Mucosa of gallbladder (tissue), 1 donor: ENCODE measurements at places on chromosomes 6 and 20. TPM values are rescaled to one million over a fixed set of nuclear protein-coding genes. Genes with fewer than 3 reads are reported as not detected.

DNA sequence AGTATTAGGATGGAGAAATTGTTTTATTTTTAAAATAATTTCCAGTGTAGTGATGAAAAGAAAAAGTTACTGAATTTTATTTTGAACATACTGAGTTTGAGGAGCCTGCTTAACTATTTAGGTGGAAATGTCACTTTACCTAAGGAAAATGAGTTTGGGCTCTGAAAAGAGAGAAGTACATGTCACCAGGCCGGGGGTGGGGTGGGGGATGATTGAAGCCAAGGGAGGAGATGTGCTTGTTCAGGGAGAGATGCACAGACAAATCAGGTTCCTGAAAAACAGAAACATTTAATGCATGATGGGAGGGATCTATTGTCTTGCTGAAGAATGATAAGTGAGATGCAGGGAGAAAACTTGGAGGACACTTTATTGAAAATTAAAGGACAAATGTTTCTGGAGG, 71.3 kb downstream of the PLCB1 start:
- DNase-seq, result no peak

DNA sequence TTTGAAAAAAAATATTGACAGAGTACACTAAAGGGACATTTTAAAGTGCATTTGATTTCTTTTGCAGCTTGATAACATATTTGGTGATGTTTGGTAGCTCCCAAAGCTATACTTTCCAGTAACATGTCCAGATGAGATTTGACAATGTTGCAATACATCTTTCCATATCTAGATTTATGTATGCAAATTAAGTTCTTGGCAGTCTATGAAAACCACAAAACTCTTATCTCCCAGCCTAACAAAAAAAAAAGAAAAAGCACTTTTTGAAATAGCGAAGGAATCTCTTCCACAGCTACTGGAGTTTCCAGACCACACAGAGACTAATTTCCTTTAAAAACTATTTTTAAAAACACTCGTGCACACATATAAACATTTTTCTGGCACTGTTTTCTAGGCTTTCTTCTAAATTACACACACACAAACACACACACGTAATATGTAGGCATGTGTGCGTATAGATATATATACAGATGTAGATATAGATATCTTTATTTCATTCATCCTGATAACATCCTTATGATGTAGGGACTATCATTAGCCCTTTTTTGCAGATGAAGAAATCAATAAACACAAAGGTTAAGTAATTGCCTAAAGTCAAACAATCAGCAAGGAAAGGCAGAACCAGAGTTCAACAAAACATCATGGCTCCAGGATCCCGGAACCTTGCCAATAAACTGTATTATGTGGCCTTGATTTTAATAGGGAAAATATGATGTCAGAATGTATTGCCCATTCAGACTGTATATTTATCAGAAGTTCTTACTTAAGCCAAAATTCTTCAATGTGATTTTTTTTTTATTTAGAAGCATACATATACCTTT, 93.3 kb downstream of the ADGRB3 start:
- DNase-seq, result no peak

DNA sequence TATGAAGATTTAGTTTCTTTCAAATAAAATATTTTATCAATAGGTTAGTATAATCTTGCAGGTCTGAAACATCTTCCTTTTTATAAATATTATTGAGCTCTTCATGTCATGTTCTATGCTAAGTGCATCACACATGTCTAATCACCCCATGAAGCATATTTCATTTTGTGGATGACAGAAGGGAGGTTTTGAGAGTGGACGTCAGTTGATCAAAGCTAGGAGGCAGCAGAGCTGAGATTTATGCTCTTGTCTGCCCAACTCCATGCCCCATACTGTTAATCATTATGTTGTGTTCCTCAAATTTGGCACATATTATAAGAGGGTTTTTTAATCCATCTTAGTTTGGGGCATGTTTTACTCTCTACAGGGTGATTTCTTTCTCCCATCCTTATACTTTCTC, 22.7 kb downstream of the DSE start:
- DNase-seq, result no peak

DNA sequence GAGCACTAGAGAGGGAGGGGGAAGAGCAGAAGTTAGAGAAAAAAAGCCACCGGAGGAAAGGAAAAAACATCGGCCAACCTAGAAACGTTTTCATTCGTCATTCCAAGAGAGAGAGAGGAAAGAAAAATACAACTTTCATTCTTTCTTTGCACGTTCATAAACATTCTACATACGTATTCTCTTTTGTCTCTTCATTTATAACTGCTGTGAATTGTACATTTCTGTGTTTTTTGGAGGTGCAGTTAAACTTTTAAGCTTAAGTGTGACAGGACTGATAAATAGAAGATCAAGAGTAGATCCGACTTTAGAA, 2.0 kb downstream of the ID4 start:
- no peak for DNase-seq

DNA sequence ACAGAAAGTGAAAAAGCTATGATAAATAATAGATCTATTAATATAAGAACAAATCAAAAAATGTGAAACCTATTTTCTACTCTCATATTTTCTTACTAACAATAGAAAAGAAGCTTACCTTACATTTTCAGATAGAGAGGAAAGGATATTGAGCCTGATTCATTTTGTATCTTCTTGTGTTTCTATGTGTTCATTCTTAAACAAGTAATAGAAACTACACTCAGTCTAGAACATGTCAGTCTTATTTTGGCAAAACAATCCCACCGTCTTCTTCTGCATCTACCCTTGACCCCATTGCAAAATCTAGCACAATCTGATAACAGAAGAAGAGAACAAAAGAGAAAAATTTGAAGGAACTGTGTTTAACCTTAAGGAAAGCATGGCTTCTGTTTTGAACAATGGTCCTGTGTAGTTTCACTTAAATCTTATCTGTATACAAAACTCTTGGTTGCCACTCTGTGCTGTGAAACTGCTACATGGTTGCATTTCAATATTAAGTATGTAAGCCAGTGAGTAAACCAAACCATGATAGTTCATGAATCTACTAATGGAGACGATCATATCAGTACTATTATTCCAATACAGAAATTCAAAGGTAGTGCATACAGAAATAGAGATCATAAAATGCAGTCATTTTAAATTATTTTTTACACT, 69.5 kb upstream of the LGSN start:
- DNase-seq, result no peak

GRCh38 chr6:121498481-121499276, 63.2 kb downstream of the GJA1 start:
- DNase-seq, result no peak

GRCh38 chr6:150735341-150735851, 130.1 kb upstream of the MTHFD1L start:
- no peak for DNase-seq

DNA sequence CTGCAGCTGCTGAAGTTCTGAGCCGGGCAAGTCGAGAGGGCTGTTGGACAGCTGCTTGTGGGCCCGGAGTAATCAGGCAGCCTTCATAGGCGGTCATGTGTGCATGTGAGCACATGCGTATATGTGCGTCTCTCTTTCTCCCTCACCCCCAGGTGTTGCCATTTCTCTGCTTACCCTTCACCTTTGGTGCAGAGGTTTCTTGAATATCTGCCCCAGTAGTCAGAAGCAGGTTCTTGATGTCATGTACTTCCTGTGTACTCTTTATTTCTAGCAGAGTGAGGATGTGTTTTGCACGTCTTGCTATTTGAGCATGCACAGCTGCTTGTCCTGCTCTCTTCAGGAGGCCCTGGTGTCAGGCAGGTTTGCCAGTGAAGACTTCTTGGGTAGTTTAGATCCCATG, 21.2 kb upstream of the MAPK13 start:
- DNase-seq, result no peak

- DNase-seq, result no peak
Measured at GRCh38 chr6:145836170-145836569, 21.6 kb upstream of the FBXO30 start.

DNA sequence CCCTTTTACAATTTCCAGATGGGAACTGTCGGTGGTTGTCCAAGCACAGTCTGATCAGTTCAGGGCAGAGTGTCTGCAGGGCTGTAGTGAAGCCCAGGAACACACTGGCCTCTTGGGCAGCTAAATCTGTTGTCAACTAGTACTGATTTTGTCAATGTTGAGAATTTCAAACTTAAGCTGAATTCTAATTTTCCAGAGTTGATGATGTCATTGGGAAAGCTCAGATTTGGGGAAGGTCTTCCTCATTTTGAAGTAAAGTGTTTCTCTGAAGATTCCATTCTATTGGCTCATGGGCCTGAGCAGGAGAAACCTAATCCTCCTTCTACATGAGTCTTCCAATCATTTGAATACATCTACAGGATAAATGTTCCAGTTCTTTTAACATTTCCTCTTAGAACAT, 72.1 kb downstream of the CCDC170 start:
- no peak for DNase-seq

DNA sequence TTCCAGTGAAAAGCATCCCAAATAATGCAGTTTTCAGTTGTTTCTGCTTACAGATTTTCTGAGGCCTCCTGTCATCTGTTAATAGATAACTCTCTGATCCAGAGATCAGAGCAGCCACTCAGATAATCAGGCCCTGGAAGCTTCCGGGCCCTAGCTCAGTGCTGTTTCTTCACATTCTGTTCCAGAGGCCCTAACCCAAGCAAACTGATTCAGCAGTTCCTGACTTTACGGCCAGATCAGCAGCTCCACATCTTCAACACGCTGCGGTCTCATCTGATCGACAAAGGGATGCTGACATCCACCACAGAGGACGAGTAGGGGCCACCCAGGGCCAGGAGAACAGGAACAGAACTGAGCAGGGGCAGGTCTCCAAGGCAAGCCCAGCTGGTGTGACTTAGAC, 63.1 kb downstream of the CDS2 start:
- no peak for DNase-seq

- DNase-seq, result no peak
Measured at GRCh38 chr6:136982928-136983327, 60.8 kb downstream of the SLC35D3 start.

DNA sequence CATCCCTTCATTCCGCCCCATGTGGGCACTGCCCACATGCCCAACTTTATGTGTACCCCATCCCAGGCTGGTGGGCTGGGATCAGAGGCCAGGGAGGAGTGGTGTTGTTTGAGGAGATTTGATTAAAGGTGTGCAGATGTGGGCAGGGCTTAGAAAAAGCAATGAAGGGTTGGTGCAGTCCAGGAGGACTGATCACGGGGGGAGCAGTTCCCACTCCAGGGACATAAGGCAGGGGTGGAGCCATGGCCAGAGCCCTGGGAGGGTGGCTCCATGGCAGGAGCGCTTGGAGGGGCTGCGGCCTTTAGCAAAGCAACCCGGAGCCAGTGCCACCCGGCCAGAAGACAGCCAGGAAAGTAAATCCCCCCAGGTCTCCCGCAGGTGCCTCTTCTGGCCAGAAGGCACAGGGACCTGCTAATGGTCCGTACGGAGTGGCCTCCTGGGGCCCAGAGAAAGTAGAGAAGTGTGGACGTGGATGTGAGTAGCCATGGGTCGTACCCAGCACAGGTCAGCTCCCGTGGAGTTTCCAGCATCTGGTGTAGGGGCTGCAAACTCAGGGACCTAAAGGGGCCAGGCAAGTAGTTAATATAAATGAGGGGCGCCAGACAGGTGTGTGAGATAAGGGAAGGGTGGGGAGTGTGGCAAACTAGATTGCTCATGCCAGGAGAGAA, 62.1 kb upstream of the APCDD1L start:
- DNase-seq, result no peak

- peak; percentile 32 for DNase-seq
Measured at GRCh38 chr6:170375661-170376060, 69.1 kb downstream of the FAM120B start.

GRCh38 chr6:49300443-49300842, 162.6 kb downstream of the MMUT start:
- DNase-seq, result no peak

SLC35D3 gene
- not detected for total RNA-seq

KHDC1 gene
- 2.9 TPM for total RNA-seq

HLA-F gene
- 87.3 TPM for total RNA-seq

TREML1 gene
- 1.1 TPM for total RNA-seq

ACSS2 gene
- total RNA-seq, result 98.1 TPM

MACROD2 gene
- total RNA-seq, result 7.5 TPM

C6orf52 gene
- 0.69 TPM for total RNA-seq

CAGE1 gene
- not detected for total RNA-seq

TTK gene
- 0.92 TPM for total RNA-seq

CHRNA4 gene
- total RNA-seq, result not detected
